SK-N-SH treated with all-trans-retinoic acid at 6 μM for 48 hours (cell line): ENCODE measurements at places on chromosomes 11 and 22.

DNA sequence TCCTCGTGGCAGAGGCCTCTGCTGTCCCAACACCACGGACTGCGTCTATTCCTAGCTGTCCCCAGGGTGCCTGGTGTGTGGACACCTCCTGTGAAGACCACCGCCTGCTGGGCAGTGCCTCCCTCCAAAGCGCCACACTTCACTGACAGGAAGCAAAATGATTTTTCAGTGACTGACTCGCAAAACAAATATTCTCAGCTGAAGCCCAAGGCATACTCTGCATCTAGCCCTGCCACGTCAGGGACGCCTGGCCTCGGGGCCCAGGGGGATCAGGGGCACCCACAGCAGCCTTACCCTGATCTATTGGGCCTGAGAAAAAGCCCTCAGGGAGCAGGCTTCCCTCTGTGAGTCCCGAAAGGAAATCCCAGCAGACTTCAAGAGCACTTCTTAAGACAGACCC lies 2.2 kb downstream of the BRD1 start:
- ATAC-seq: peak; percentile 55

DNA sequence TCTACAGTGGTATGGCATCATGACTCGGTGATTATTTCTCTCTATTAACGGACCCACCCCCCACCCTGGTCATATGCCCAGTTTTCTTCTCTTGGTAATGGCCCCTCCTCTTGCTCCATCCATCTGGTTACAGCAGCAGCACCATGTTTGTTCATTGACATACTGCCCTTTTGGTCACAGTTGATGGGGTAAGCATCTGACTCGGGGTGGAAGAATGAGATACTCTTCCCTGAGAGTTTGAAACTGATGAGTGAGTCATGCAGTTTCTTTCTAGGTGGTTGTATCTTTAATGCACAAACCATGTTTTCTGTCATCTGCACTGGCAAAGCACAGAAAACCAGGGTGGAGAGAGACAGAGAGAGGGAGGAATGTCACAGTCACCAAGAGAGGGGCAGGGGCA lies 126.0 kb downstream of the SYN3 start:
- ATAC-seq: no peak

- ATAC-seq: no peak; the same call in 2 of the 3 replicates
Observed at GRCh38 chr11:32891657-32892354, 805 bp upstream of the QSER1 start.

- no peak for ATAC-seq
Observed at GRCh38 chr22:43370036-43370435, 26.9 kb upstream of the SCUBE1 start.

- peak; percentile 39 for ATAC-seq
Observed at GRCh38 chr11:133934599-133935550, 21.9 kb downstream of the IGSF9B start.

GRCh38 chr11:79617561-79617960 lies 176.7 kb upstream of the TENM4 start:
- ATAC-seq: no peak

- ATAC-seq: no peak
Observed at GRCh38 chr11:134837166-134837886, 425.3 kb upstream of the B3GAT1 start.

DNA sequence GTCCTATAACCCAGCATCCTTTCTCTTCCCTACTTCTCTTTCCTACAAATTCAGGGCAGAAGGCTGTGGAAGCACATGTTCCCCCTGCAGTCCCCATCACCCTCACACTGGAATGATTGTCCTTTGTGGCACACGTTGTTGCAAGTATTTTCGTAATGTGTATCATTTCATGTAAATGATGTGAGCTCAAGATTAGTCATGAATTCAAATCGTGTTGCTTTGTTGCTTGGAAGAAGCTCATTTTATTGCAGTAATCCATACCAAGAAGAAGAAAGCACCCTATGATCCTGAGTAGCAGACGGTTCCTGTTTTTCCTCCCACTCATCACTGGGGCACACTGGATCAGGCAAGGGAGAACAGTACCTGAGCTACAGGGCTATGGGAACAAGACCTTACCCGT lies 173.4 kb downstream of the NCAM1 start:
- no peak for ATAC-seq

DNA sequence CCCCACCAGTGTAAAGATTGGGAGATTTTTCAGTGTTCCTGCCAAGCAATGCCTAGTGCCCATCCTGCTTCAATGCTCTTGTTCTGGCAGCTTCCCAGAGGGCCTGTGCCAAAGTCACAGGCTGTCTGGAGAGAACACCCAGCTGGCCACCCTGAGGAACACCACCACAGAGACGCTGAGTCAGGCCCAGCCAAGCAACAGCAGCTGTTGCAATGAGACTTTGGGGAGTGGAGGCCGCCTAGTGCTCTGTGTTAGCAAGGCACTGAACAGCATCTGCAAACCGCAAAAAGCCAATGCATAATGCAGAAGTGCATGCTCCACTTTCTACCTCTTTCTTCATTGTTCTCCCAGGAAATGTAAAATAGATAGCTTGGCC lies 168.1 kb downstream of the NXPE2 start:
- no peak for ATAC-seq

DNA sequence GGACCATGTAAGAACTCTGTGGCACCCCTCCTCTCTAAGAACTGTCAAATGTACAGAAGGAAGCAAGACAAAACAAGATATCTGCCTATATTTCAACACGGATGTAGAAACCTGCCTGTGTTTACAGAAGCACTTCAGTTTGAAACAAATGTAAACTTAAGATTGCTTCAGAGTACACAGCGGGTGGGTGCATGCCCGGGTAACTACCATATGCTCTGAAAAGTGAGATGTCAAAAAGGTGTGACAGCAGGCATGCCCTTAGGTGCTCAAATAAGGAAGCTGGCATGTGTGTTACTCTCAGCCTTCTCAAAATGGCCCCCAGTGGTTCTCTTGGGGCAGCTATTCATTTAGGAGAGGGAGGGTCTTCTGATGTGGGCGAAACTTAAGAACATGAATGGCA lies 5.2 kb downstream of the ACP2 start:
- no peak for ATAC-seq

- ATAC-seq: no peak
Observed at GRCh38 chr22:27344546-27344945, 457.0 kb downstream of the MN1 start.

DNA sequence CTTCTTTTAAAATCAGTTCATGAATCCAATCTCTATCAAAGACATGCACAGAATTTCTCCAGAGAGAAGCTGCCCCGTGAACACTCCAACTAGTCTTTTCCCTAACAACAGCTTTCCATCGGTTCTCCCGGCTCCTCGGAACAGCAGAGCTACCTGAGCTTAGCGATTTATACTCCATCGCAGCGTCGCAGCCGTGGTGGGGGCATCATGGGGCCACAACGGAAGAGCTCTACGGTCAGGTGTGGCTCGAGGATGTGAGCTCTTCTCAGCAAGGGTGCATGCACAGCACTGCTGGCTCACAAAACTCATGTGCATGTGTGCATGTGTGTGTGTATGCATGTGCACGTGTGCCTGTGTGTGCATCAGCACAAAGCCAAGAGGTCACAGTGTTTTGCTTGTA lies 11.7 kb upstream of the MOB2 start:
- ATAC-seq: no peak

- ATAC-seq: no peak
Observed at GRCh38 chr11:115181538-115181937, 322.7 kb downstream of the CADM1 start.

- no peak for ATAC-seq
Observed at GRCh38 chr11:66230156-66230555, 38.3 kb upstream of the RAB1B start.

GRCh38 chr11:69470301-69470700 lies 11.2 kb upstream of the LINC01488 start:
- no peak for ATAC-seq

- ATAC-seq: no peak
Observed at GRCh38 chr11:58775066-58775708, 43.4 kb upstream of the GLYAT start.

GRCh38 chr11:99135508-99135907 lies 114.8 kb downstream of the CNTN5 start:
- no peak for ATAC-seq

- no peak for ATAC-seq
Observed at GRCh38 chr11:116777056-116777455, 4.3 kb upstream of the BUD13 start.

DNA sequence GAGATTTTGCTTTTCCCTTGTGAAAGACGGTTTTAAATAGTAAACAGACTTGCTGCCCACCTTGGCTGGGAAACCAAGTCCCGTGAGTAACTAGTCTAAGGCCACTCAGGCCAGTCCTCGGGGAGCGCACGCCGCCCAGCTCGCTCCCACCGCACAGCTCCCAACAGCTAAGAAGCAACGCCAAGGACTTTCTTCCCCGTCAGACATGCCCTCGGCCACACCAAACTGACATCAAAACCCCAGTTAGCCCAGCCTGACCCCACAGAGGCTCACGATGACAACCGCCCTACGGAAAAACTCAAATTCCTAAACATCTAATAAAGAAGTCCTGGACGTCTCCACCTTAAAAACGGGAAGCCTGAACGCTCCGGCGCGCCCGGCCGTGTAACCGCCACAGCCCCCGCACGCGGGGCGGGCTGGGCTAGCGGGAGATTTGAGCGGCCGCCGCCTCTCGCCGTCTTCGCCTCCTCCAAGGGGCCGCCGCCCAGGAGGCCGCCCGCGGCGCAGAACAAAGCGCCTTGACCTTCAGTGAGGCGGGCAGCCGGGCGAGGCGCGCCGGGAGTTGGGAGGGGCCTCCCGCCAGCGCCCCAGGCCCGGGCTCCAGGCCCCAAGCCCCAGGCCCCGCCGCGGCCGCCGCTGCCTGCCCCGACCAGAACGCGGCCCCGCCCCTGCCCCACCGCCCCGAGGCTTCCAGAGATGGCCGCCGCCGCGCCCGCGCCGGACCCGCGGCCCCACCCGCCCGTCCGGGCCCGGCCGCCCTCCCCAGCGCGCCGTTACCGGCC lies 486 bp downstream of the NAP1L4 start:
- peak; percentile 39 for ATAC-seq

DNA sequence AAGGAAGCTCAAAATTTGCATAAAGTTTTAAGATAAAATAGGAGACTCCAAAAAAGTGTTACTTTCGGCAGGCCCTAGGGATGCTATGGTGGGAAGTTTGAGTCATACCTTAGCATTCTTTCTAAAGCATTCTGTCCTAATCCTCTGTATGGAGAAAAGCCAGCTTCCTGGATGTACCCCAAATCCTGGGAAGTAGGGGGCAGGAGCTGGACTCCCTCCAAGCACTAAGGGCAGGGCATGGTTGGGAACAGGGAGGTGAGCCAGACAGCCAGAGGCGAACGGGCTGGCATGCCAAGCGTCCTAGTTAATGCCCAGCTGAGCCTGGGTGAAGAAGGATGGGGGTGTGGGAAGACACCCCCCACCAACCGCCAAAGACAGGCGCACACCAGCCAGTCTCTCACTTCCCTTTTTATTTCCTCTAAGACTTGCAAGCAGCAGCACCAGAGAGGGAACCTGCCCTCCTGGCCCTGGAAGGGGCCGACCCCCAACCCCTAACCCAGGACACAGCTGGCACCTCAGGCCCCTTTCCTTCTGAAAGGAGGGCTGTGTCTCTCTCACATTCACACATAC lies 23.9 kb downstream of the RTN4RL2 start:
- ATAC-seq: no peak

- ATAC-seq: no peak
Observed at GRCh38 chr11:47398551-47398950, 9.8 kb upstream of the SLC39A13 start.

- peak; percentile 33 for ATAC-seq
Observed at GRCh38 chr11:66967670-66968425, 7.3 kb upstream of the C11orf86 start.

GRCh38 chr11:74138572-74138971 lies 32.2 kb downstream of the C2CD3 start:
- ATAC-seq: peak; percentile 91

GRCh38 chr11:8763070-8763685 lies 80.6 kb downstream of the RPL27A start:
- ATAC-seq: no peak

GRCh38 chr22:48784701-48785503 lies 1042.8 kb downstream of the BRD1 start:
- ATAC-seq: no peak

- ATAC-seq: no peak
Observed at GRCh38 chr22:46158283-46158682, 8.0 kb downstream of the PPARA start.

GRCh38 chr22:29673361-29674066 lies 46.3 kb upstream of the CABP7 start:
- ATAC-seq: no peak

GRCh38 chr22:23415490-23415851 lies 164.6 kb downstream of the IGLL1 start:
- no peak; the same call in 2 of the 3 replicates for ATAC-seq

GRCh38 chr11:47332303-47332711 lies 20.2 kb downstream of the MYBPC3 start:
- ATAC-seq: no peak

- peak; percentile 12; the same call in 1 of the 3 replicates for ATAC-seq
Observed at GRCh38 chr11:71488681-71489270, 35.8 kb downstream of the NADSYN1 start.

GRCh38 chr11:5550440-5551095 lies 2.2 kb upstream of the OR52H1 start:
- ATAC-seq: no peak

DNA sequence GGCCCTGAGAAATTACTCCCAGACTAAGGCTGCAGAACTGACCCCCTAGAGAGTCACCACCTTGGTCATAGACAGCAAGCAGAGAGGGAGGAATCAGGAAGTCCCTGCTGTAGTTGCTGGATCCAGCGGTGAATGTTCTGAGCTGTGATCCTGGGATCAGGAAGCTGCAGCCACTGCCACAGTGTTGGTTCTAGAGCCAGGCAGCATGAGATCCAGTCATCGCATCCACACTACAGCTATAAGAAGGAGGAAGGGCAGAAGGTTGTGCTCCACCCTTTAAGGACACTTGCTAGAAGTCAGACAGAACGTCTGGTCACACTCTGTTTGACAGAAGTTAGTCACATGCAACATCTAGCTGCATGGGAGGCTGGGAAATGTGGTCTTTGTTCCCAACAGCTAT lies 104.7 kb upstream of the OR4B1 start:
- ATAC-seq: no peak

- no peak for ATAC-seq
Observed at GRCh38 chr22:48919851-48920589, 907.7 kb downstream of the BRD1 start.

DNA sequence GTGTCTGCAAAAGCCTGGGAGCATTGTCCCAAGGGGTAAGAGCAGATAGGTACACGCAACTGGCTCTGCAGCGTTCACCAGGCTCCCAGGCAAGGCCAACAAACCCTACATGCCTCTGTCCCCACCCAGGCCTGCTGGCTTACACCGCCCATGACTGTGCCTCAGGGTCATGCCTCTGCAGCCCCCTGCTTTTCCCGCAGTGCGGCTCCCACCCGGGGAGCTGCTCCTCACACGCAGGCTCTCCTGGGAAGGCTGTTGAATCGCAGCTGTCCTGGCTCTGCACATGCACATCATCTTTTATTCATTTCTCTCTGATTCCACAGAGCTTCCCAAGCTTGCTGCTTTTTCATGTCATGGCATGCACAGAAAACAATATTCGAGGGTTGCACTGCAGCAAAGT lies 29.2 kb upstream of the B3GAT1 start:
- no peak for ATAC-seq

GRCh38 chr11:133600786-133601185 lies 68.5 kb upstream of the OPCML start:
- no peak for ATAC-seq
